Activated CD8-positive, alpha-beta T cell treated with anti-CD3 and anti-CD28 coated beads for 36 hours (primary cell): ENCODE measurements at places on chromosomes 3 and 15. TPM values are rescaled to one million over a fixed set of nuclear protein-coding genes. Genes with fewer than 3 reads are reported as not detected.

Gene C3orf85
- not detected for total RNA-seq

Gene FHIT
- total RNA-seq, result 7.9 TPM

Gene WNT5A
- total RNA-seq, result not detected

Gene C3orf70
- not detected for total RNA-seq

Gene FMN1
- total RNA-seq, result not detected

Gene EXOG
- 16.8 TPM for total RNA-seq

Gene ACKR4
- total RNA-seq, result not detected

Gene COL6A6
- not detected for total RNA-seq

Gene MUC20
- 0.20 TPM for total RNA-seq

DNA sequence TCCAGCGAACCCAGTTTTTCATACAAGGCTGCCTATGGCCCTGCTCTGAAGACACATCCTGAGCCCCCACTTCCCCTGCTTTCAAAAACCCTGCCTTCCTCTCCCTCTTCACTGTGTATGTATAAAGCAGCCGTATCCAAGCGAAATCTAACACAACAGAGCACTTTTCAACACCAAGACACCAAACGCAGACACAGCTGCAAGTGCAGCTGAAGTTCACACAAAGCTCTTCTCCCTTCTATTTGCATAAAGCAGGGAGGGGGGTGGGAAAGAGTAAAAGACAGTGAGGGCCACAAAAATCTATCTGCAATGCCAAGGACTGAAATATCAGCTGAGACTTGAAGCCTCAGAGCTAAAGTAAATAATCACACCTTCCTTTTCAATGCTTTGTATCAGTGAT lies 35.1 kb upstream of the CSPG5 start:
- no peak for DNase-seq

DNA sequence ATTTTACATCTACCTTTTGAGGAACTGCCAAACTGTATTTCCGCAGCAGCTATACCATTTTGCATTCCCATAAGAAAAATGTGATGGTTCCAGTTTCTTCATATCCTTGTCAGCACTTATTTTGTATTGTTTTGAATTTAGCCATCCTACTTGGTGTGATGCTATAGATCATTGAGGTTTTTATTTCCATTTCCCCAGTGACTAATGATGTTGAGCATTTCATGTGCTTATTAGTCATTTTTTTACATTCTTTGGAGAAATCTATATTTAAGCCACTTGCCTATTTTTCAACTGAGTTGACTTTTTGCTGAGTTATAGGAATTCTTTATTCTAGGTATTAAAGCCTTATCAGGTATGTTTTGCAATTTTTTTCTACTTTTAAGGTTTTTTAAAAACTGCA lies 347.6 kb upstream of the RARB start:
- no peak for DNase-seq

GRCh38 chr3:155742349-155742965 lies 2.4 kb downstream of the PLCH1 start:
- DNase-seq, result no peak

GRCh38 chr15:64859226-64859625 lies 17.5 kb downstream of the PLEKHO2 start:
- no peak for DNase-seq

- no peak for DNase-seq
These were observed 13.8 kb upstream of the TNFSF10 start for GRCh38 chr3:172536993-172537419.

DNA sequence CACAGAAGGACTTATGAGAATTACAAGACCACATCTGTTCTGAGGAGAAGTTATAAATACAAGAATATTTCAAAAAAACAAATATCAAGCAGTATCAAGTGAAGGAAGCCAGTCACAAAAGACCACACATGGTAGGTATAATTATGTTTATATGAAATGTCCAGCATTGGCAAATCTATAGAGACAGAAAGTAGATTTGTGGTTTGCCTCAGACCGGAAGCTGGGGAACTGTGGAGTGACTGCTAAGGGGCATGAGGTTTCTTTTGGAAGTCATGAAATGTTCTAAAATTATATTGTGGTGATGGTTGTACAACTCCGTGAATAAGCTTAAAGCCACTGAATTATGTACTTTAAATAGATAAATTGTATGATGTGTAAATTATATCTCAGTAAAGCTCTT lies 136.9 kb downstream of the FRMD5 start:
- DNase-seq, result no peak

DNA sequence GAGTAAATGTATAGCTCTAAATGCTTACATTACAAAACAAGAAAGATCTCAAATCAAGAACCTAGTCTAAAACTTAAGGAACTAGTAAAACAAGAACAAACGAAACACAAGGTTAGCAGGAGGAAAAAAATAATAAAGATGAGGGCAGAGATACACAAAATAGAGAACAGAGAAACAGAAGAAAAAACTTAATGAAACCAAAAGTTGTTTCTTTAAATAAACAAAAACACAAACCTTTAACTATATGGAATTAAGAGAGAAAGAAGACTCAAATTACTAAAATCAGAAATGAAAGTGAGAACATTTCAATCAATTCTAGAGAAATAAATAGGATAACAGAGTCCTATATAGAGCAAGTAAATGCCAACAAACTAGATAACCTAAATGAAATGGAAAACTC lies 59.6 kb downstream of the DLG1 start:
- DNase-seq, result no peak

GRCh38 chr3:40975711-40976121 lies 223.6 kb upstream of the CTNNB1 start:
- DNase-seq, result no peak

- no peak for DNase-seq
These were observed 156.3 kb upstream of the TMC3 start for GRCh38 chr15:81530271-81530691.

GRCh38 chr3:186746008-186746407 lies 28.8 kb downstream of the KNG1 start:
- DNase-seq, result peak; percentile 17
